ENCODE measurements at places on chromosomes 3 and 15.

DNA sequence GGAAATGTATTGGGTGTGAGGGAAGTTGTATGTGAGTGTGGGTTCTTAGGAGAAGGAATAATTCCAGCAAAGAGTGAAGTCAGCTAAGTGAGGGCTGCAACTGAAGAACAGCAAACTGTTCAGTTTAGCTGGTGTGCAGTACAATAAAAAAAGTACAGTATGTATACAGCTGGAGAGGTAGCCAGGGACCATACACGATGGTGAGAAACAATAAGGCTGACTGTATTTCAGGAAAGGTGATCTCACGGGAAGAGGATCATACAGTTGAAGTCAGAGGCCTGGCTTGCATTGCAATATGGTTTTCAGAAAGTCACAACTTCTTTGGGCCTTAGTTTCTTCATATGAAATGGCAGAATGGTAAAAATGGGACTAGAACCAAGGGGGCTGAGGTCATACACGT is 222.4 kb downstream of the NEK10 start:
- no peak for DNase-seq

- DNase-seq, result no peak
These were observed 293.8 kb downstream of the LRTM1 start for GRCh38 chr3:54634122-54634469.

DNA sequence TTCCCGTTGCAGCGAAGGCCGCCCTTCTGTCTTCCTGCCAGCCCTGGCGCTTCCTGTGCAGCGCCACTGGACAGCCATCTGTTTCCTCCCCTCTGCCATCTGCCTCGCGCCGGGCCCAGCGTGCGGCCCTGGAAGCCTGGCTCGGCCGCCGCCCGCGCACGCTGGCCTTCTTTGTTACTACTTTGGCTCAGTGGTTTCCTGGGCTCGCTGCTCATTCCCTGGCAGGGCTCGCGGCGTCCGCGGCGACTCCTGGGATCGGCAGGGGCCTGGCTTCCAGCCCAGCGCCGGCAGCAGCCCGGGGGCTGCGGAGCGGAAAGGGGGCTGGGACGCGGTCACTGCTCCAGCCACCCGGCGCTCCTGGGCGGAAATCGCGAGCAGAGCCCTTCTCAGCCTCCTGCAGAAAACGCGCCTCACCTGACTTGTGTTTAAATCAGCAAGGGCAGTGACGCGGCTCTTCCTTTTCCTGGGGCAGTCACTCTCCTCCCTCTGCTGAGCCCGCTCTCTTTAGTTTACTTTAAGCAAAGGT is 10.0 kb downstream of the CMTM7 start:
- peak; percentile 64 for DNase-seq

DNA sequence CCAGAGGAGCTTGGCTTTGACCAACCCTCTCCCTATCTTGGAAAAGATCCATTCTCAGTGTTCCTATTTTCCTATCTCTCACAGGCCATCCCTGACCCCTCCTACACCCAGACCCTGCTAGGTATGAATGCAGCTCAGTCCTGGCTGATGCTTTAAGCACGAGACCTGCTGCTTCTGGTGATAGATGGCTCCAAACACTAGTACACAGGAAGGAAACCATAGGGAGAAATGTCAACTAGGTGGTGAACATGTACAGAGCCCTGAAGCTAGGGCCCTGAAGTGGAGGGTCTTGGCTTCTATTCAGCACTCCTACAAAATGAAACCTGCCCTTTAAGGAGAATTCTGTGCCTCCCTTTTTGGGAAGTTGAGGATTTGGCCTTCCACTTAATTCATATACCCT is 47.4 kb upstream of the MANF start:
- DNase-seq, result no peak

- DNase-seq, result peak; percentile 32
These were observed 407.3 kb upstream of the ONECUT1 start for GRCh38 chr15:53197426-53197839.

DNA sequence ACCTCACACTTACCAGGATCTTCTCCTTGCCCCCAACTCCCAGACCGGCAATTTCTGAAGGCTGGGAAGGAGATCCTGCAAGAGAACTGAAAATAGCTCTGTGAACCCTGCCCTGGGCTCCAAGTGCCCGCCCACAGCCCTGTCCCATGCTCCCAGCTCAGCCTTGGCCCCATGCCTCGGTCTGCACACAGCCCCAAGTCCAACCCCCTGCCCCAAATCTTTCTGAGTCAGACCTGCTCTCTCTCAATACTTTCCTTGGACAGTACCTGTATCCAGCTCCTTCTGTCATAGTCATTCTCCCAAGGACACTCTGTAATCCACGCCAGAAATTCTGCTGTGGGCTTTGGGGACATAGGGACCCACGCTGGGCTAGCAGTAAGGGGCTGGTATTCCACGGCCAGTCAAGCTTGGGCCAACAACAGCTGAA is 6.3 kb upstream of the SMAD3 start:
- DNase-seq, result no peak

- no peak for DNase-seq
These were observed 178.3 kb upstream of the C2CD4B start for GRCh38 chr15:62343397-62343796.

Data from choroid plexus epithelial cell (primary cell).